ENCODE measurements at places on chromosomes 1 and 21.
A peak's percentile ranks its signal among the peaks of the same experiment; 100 is the strongest.

- DNase-seq = no peak
Measured at GRCh38 chr1:64755361-64755760, 10.5 kb downstream of the RAVER2 start.

DNA sequence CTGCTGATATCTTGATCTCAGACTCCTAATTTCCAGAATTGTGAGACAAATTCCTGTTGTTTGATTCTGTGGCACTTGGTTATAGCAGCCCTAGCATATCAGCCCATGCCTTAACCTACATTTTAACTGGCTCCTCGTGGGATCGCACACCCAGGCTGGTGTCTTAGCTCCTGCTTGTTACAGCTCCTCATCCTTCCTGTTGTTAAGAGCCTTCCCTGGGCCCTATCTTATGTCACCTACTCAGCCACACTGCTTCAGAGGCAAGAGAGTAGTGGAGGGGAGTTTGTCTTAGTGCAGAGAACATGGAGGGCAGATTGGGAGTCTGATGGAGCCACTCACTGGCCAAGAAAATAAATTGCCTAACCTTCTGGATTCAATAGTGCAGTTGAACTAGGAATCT is 131.0 kb downstream of the ROR1 start:
- DNase-seq = no peak

DNA sequence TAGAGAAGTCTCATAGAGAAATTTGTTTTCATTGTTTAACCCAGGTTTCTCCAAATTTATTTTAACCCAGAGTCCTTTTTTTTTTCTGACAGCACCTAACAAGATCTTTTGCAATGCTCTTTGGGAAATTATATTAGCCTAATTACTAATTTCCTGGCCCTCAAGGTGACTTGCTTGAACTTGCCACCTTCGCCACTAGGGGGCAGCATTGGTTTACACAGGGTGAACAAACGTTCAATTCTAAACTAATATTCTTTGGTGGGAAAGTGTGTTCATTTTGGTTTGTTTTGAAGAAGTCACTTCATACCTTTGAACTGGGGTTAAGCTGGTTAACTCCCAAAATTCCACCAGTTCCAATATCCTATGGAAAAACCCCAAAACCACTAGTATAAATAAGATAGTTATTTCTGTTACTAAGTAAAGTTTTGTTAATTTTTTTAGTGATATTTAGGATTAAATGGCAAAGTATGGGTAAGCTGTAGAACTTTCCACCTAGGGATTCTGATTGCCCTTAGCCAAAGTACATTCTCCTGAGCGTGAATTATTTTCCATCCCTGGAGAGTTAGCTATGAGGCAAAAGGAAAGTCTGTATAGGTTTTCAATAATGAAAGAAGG is 13.0 kb downstream of the CCDC190 start:
- peak; percentile 75 for DNase-seq

GRCh38 chr1:169604781-169605560 is 18.7 kb upstream of the F5 start:
- DNase-seq = no peak

DNA sequence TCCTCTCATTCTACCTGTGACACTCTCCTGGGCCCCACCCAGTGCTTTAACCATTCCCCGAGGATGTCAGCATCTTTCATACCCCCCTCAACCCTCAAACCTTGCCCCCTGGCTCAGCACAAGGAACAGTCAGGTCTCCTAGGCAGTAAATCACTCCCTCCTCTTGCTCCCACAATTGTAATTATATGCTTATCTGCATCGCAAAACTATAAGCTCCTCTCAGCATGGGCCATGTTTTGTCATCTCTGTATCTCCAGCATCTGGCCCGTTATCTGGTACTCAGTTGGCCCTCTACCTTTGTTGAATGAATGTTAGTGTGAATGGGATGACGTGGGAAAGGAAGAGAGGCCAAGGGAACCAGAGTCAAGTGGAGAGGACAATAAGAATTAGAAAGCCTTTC is 2.8 kb upstream of the ELOVL1 start:
- no peak for DNase-seq

- DNase-seq = no peak
Measured at GRCh38 chr21:45016406-45017038, 57.9 kb upstream of the ADARB1 start.

- no peak for DNase-seq
Measured at GRCh38 chr1:160821627-160822026, 25.7 kb downstream of the LY9 start.

DNA sequence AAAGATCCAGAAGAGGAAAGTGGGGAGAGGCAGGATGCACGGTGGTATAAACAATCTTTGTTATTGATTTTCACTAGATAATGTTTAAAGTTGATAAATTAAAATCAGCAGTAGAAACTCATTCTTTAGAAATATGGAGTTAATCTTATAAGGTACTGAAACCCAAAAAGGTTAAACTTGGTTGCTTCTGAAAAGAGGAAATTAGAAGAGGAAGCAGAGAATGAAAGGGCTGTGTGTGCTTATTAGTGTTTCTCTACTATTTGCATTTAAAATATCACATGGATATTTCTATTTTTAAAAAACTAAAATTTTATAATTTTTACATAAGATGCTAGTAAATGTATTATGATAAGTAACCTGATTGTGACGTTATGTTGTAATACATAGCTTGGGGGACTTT is 24.4 kb downstream of the C1orf141 start:
- DNase-seq = no peak

GRCh38 chr1:204190212-204191211 is 5.8 kb downstream of the KISS1 start:
- peak; percentile 13 for DNase-seq

DNA sequence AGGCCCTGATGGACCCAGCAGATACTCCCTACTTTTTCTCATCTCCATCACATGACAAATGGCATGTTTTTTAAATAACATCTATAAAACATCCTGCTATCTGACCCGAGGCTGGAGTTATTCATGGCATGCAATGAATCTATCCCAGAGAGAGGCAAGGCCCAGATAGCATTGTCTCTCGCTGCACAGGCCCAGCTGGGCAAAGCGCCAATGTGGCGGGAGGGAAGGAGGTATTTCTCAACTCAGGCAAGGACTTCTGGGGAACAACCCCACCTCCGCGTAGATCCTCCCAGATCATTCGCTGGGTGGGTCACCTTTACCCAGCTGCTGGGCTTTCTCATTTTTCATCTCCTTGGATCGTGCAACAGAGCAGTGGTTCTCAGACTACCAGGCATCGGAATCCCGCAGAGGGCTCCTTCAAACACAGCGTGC is 59.8 kb downstream of the ERG start:
- no peak for DNase-seq

DNA sequence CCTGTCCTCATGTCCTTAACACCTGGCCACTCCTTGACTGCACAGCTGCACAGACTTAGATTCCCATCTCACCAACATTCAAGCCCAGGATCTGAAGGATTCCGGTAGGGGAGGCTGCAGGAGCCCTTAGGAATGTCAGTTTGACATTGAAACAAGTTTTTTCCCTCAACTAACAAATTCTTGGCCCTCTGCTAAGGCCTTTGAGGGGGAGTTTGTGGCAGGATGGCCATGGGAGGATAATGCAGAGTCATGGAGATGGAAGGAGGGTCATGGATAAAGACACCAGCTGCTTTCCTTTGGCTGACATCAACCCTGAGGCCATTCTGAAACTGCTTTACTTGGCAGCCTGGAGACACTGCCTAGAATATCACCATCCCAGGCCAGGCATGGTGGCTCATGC is 63.4 kb upstream of the PPP2R5A start:
- no peak for DNase-seq

All from stimulated activated CD8-positive, alpha-beta memory T cell treated with anti-CD3 and anti-CD28 coated beads, Interleukin-2, amount 100 ng/mL, for 48 hours (primary cell).